ENCODE measurements at places on chromosomes 4 and X.

GRCh38 chr4:174549721-174550120, 27.4 kb upstream of the HPGD start:
- no peak for DNase-seq

DNA sequence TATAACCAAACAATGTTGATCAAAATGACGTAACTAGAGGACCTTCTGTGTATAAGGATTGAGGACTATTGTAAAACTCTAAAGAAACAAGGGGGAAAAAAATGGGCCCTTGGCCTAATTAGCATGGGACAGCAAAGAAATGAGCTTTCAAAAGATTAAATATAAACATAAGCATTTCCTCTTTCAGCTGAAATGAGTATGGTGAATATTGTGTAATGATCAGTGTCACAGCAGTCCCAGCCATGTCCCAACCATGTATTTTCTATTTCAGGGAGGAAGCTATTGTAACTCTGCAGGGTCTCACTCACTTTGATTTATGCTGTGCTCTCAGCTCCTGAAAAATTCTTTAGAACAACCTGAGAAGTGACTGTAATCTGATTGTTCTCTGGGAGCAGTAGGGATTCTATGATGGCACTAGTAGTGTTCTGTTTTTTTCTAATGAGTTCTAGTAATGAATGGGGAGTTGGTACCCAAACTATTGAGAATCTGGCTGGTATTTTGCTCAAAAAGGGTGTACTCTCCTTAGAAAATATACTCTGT, 25.8 kb downstream of the ANXA10 start:
- no peak for DNase-seq

GRCh38 chrX:46912603-46913491, 626 bp downstream of the JADE3 start:
- DNase-seq: no peak

DNA sequence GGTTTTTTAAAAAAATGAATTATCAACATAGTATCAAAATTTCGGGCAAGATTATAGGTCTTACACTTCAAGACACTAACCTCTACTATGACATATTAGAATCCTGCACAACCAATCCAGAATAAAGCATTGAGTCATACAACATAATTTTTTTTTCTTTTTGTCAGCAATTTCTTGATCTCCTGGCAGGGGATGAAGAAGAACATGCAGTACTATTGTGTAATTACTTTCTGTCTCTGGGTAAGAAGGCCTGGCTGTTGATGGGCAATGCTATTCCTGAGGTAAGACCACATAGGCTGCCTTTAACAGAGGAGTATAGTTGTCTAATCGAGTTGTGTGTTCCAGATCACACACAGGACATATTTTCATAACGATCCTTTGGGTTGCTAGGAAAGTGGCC, 67.5 kb downstream of the FBXL5 start:
- DNase-seq: no peak

DNA sequence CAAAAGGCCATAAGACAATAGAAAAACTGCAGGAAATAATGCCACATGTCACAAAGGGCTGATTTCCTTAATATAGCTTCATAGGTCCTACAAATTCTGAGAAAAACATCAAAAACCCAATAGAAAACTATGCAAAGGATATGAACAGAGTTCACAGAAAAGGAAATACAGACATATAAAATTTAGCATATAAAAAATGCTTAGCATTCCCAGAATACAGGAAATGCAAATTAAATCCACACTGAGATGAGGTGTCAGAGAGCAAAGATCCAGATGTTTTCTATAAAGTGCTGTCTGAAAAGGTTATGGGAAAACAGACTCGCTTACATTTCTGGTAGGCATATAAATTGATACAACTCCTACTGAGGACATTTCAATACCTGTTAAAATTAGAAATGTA, 33.8 kb downstream of the TXK start:
- no peak for DNase-seq

- no peak for DNase-seq
These were observed 30.0 kb upstream of the ANXA5 start for GRCh38 chr4:121726642-121727268.

GRCh38 chr4:20347531-20347930, 95.8 kb downstream of the SLIT2 start:
- no peak for DNase-seq

DNA sequence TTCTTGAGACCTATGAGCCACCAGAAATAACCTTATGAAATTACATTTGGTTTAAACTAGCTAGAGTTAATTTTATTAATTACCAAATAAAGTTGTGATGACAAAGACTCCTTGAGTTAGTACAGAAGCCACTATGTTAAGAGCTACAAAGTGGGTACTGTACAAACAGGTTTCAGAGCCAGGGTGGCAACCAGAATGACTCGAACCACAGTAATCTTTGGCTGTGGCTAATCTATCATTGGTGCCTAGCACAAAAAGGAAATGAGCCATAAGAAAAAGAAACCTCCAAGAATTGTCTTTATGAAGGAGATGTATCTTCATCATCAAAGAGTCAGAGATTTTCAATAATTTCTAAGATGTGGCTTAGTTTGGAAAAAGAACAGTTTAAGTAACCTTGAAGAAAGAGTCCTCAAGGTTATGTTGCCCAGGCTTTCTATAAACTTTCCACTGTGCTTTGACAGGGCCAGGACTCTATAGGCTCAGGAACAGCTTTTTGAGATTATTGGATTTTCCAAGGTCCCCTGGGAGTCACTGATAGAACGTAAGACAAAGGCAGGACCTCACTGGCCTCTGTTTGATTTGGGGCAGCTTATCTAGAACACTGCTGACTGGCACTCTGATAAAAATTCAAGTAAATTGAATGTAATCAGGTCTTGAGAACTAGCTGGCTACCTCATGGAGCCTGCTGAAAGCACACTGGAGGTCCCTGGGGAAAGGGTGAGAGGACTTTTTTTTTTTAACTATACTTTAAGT, 777.7 kb downstream of the STIM2 start:
- DNase-seq: no peak

DNA sequence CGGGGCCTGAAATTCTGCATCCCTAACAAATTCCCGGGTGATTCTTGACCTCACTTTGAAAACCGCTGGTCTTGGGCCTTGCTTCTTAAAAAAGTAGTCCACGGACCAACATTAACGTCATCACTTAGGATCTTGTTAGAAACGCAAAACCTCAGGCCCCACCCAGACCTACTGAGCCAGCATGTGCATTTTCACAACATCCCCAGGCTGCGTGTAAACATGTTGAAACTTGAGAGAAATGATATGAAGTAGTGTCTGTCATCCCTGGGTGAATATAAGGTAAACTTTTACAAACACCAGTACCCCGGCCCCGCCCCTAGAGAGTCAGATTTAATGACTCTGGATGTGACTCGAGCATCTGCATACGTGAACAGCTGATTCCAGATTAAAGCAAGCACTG, 33.7 kb downstream of the SORBS2 start:
- DNase-seq: no peak

DNA sequence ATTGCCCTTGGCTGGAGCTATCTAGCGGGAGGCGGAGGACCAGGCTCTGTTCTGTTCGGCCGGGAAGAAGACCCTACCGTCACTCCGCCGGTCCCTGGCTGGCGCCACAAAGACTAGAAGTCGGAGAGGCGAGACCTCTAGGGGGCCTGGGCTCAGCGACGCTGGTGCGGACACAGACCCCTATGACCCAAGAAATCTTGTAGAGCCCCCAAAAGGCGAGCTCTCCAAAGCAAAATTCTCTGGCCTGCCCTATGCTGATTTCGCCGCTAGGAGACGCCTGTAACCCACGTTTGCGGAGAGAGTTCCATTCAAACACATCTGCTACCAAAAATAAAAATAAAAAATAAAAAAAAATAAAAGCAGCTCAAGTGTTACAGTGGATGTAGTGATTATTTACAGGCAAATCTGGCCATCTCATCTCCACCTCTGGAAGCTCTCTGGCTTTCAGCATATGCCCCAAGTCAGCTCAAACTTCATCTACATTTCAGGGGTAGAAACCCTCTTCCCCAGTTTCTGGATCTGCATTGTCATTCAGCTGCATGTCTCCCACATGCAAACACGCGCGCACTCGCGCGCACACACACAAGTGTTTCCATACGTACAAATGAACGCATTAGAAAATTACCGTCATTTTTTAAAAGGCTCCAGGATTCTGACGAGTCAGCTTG, 2.4 kb upstream of the PCDH10 start:
- no peak for DNase-seq

GRCh38 chr4:183139972-183140570, 41.0 kb downstream of the WWC2 start:
- no peak for DNase-seq

- no peak for DNase-seq
These were observed 90.7 kb downstream of the KLHL8 start for GRCh38 chr4:87129681-87130080.

DNA sequence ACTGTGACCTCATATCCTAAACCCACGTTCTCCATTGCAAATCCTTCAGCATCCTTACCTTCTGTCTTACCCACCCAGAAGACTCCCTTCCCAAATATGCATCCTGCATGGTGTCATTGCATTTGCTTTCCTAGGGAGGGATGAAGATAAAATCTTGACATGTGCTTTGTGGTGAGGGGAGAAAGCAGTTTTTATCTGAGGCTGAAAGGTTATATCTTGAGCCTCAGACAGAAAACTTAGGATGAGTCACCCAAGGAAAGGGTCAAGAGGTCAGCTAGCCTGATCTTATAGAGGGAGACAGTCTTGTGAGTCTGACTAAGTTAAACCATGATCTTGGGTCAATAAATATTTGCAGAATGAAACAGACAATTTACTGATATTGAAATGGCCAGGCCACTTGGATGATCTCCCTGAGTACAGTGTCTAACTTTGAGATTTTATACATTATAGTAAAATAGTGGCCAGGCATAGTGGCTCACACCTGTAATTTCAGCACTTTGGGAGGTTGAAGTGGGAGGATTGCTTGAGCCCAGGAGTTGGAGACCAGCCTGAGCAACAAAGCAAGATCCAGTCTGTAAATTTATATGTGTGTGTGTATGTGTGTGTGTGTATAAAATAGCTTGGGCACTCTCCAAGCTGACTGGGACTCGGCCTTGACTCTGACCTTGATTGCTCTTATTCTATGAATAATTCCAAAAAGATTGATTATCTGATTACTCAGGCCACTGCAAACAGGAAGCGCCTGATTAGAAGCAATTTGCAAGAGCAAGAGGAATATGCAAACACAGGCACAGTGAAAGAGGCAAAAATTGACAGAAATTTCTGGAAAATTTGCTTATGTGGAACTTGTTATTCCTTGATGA, 15.4 kb upstream of the FAM9C start:
- DNase-seq: no peak
